ENCODE measurements at places on chromosomes 12 and 14.

DNA sequence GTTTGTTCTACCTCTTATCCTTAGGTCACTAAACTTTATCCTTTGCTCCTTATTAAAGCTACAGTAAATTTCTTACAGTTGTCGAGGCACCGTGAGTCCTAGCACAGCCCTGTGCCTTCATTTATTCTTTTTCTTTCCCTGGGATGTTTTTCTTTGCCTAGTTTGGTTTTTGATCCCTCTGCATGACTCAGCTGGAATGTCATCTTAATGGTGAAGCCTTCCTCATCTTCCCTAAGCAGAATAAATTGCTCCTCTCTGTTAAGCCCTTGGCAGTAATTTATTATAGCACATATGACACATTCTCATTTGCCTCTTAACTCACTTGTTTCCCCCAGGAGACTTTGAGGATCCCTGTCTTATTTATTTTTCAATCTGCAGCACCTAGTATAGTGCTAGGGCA, 16.6 kb downstream of the ACTR10 start:
- no peak for DNase-seq

- DNase-seq = no peak
Measured at GRCh38 chr14:104858811-104859426, 6.1 kb upstream of the CEP170B start.

DNA sequence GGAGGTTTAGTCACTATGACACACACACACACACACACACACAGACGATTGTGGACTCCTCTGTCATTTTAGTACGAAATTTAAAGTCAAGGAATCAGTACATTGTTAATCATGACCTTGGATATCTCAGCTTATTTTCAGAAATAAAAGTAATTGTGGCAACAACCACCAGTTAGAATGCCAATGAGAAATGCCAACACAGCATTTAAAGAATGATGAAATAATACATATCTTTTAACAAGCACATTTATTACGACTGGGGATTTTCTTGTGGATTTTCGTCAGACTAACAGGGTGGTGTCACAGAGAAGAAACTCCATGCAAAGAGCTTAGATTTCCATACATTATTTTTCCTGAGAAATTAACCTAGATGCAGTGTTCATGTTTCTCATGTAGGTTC, 1289.4 kb downstream of the AACS start:
- no peak for DNase-seq

- no peak for DNase-seq
Measured at GRCh38 chr12:88409257-88409656, 171.0 kb downstream of the KITLG start.

- peak; percentile 18 for DNase-seq
Measured at GRCh38 chr12:64801381-64801780, 23.1 kb upstream of the TBC1D30 start.

GRCh38 chr12:132886529-132887477, 602 bp downstream of the CHFR start:
- no peak for DNase-seq

DNA sequence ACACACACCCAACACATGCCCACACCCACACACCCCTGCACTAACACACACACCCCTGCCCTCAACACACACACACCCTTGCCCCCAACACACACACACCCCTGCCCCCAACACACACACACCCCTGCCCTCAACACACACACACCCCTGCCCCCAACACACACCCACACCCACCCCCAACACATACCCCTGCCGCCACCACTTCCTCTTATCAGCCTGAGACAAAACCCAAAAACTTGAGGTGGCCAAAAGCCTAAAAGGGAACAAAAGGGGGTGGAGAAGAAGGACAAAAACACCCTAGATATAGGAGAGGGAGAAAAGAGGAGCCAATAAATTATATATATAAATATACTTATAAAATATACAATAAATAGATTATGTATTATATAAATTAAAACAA, 9.1 kb upstream of the DEGS2 start:
- DNase-seq = no peak

All from NCI-H1694 treated with DMSO at 0.1 percent for 48 hours (cell line).